ENCODE measurements at places on chromosomes 12 and 14.

- no peak for DNase-seq
Measured at GRCh38 chr12:106332536-106332935, 25.0 kb upstream of the POLR3B start.

GRCh38 chr14:67646131-67646530, 26.4 kb downstream of the ARG2 start:
- DNase-seq, result no peak

- no peak for DNase-seq
Measured at GRCh38 chr12:80241576-80242273, 142.4 kb downstream of the OTOGL start.

DNA sequence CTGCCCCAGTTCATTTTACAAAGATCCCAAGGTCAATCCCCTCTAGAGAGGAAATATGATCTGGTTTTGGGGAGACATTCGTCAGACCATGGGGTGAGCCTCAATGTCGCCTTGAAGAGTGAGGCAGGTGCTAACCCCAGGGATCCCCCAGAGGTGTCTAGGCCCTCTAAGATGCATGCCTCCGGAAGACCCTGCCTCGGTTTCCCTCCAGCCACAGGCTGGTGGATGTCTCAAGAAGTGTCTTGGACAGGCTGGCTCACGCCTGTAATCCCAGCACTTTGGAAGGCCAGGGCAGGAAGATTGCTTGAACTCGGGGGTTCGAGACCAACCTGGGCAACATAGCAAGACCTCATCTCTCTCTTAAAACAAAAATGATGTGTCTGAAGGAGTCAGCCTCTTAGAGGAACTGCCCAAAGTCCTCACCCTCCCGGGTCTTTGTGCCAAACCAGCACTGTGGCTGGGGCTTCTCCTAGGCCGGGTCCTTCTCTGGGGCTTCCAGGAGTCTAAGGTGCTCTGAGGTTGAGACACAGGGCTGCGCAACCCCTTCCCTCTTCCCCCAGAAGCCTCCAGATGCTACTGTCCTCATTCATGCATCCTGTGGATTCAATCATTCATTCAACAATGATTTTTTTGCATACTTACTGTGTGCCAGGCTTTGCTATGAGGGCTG, 24.7 kb upstream of the BEGAIN start:
- no peak for DNase-seq

DNA sequence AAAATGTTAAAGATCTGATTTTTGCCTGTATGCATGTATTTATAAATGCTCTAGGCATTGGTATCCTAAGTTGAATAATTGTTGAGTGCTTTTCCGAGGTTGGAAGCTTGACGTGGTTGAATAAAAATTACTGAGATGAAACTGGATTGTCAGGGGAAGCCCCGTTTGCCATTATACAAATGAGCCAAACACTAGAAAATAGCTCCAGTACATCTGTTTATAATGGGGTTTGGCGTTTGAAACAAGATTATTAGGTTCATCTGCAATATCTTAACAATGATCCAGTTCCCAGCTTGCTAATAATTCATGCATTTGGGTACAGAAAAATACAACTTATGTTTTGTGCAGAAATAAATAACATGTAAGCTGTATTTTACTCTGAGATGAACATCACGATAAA, 789.6 kb downstream of the GALC start:
- no peak for DNase-seq

DNA sequence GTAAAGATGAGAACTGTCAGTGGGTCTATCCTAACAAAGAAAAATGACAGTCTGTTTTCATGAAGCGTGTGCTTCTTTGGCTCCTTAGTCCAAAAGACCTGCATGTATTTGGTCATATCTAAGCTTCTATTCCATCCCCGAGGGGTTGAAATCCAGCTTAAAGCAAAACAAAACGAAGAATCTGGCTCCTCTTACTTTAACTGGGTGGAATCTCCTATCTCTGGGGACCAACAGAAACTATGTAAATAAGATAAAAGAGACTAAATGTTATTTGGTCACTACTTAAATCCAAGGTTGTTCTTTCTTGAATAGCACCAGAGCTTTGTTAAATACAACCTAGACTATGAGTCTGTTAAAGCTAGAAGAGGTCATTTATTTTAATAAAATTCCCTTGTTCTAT, 9.4 kb downstream of the IGF1 start:
- no peak for DNase-seq

DNA sequence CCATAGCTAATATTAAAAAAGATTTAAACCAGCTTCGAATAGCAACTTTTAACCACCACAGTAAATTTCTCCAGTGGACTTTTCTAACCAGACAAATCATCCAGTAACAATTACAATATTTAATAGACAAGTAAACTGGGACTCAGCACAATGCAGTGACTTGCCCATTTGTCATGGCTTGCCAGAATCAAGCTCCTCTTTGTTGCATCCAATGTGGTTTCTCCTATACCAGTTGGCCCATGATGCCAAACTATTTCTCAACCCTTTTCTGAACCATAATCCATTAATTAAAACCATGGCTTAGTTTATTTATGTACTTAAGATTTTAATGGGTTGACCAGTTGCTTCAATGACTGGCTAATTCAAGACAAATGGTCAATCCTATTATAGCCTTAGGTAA, 64.4 kb downstream of the DIO2 start:
- no peak for DNase-seq

GRCh38 chr12:38385486-38385885, 68.9 kb downstream of the ALG10B start:
- no peak for DNase-seq

DNA sequence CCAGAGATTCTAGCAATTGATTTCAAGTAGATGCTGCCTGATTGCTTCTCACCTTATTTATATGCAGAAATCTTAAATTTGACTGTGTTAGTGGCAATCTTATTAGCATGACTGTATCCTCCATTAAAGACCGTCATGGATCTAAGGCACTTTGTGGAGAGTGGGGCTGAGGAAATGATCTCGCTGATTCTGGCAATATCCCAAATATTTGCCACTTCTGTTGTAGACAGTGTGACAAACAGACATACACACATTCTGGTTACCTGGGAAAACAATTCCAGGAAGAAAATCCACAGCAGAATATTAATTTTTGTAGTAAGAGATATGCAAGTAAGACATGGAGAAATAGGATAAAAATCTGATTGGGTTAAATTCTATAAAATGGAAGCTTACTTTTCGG, 269.0 kb upstream of the G2E3 start:
- DNase-seq, result no peak

DNA sequence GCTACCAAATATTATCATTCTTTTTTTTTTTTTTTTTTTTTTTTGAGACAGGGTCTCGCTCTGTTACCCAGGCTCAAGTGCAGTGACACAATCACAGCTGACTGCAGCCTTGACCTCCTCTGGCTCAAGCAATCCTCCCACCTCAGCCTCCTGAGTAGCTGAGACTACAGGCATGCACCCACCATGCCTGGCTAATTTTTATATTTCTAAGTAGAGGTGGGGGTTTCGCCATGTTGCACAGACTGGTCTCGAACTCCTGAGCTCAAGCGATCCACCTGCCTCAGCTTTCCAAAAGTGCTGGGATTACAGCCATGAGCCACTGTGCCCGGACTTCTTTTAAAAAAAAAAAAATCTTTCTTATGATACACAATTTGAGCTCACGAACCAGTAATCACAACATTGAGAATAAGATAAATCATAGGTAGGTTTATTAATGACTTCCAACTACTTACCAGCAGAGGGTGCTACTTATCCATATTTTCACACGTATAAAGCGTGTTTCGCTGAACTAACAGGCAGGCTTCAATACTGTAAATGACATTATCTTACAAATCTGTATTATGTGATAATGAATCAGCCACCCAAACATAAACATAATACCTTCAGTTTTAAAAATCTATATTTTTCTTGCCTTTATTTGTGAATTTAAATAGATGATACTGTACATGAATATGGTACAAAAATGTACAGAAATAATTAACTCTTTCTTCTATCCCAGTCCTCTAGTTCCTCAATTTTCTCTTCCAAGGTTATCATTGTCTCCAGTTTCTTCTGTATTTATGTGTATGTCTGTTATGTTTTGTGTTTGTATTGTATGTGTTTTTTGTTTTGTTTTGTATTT, 42.5 kb upstream of the BCAT1 start:
- no peak for DNase-seq

- DNase-seq, result no peak
Measured at GRCh38 chr12:120131116-120131515, 14.6 kb upstream of the RAB35 start.

DNA sequence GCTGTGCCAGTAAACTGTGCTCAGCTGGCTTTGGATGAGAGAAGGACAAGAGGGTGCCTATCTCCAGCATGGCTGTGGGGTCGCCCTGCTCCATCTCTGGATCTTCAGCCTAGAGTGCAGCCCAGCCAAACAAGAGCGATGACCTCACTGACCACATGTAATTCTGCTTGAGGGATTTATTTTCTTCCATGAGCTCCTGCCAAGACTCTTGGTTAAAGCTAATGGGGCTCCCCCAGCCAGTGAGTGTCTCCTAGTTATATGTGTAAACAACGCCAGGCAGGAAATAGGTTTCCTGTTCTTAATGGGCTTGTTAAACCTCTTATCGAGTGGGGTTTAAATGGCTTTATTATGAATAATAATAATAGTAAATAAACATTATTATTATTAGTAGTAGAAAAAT, 397.2 kb downstream of the NRXN3 start:
- DNase-seq, result no peak

DNA sequence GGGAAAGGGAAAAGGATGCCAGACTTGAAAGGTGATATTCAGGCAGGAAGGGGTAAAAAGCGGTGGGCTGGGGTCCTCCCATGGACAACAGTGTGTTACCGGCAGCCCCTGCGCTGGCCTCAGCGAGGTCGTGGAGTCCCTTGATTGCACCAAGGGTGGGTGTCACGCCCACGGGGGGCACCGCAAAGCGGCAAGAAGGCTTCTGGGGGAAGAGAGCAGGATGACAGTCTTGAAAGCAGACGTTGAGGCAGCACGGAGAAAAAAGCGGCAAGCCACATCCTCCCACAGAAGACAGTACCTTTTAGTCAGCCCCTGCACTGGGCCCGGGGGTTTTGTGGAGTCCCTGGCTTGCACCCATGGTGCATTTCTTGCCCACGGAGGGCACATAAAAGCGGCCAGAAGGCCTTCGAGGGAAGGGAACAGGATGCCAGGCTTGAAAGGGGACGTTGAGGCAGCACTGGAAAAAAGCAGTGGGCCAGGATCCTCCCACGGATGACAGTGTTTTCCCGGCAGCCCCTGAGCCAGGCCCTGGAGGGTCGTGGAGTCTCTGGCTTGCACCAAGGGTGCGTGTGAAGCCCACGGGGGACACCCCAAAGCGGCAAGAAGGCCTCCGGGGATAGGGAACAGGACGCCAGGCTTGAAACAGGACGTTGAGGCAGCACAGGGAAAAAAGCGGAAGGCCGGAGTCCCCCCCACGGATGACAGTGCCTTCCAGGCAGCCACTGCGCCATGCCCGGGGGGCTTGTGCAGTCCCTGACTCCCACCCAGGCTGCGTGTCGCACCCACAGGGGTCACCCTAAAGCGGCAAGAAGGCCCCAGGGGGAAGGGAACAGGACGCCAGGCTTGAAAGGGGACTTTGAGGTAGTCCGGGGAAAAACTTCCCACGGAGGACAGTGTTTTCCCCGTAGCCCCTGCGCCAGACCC, 162.2 kb upstream of the ALG10B start:
- no peak for DNase-seq

DNA sequence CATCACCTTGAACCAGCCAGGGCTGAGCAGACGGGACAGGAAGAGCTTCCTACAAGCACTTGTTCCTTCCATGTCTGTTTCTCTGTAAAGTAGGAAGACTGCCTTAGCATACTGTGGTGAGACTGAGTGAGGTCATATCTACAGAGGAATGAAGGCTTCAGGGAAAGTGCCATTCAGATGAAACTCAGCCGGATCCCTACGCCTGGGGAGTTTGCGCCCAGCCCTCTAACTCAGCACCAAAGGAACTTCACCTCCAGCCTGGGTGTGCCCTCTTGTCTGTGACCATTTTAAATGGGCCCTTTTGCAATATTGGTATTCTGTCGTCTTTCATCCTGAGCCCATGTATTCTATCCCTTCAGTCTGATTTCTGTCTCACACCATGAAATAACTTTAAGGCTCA, 175.6 kb upstream of the FKBP4 start:
- no peak for DNase-seq

DNA sequence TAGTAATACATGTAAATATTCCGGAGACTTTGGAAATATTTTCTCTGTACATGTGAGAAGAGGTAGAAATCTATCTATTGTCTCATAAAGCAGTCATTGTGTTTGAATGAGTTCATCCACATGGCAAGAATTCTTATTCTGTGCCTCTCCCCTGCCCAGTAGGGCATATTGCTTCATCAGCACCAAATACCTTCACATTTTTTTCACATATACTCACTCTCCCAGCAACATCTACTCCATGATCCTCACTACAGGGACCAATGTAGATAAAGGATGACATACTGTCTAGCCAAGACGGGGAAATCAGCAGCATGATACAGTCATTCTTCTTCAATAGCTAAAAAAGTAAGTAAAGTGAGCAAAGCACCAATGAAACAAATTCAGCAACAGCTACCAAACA, 1.3 kb upstream of the TAS2R14 start:
- DNase-seq, result no peak

DNA sequence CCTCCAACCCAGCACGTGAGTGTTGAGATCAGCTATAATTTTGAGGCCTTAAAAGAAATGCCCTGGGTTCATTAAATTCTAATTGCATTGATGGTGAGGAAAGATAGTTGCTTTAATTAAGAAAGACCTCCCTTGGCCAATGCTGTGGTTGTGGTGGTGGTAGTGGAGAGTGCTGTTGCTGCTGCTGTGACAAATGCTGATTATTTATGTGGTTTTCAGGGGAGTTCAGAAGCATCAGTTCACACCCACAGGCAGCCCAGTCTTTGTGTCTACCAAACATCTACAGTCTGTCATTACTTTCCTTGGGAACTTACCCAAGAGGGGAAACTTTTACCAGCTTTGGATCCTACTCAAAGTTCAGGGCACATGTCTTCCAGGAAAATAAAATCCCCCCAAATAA, 178.4 kb upstream of the PARP11 start:
- DNase-seq, result no peak

DNA sequence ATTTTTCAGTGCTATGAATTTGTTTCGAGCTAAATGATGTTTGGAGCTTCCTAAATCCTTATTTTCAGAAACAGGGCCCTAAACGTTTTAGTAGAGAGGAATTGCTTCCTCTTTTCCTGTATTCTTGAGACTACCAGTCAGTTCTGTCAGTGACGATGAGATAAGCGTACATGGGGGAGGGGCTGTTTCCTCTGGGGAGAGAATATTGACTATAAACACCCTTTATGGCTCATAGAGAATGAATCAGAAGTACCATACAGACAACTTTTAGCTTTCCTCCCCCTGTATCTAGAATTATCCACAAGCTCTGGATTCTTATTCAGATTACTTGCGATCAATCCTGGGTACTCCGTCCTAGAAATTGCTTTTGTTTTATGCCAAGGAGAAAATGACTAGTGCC, 5.1 kb downstream of the TBK1 start:
- no peak for DNase-seq
